AG08395 (cell line): ENCODE measurements at places on chromosomes 3 and 15.
A peak's percentile ranks its signal among the peaks of the same experiment; 100 is the strongest.

DNA sequence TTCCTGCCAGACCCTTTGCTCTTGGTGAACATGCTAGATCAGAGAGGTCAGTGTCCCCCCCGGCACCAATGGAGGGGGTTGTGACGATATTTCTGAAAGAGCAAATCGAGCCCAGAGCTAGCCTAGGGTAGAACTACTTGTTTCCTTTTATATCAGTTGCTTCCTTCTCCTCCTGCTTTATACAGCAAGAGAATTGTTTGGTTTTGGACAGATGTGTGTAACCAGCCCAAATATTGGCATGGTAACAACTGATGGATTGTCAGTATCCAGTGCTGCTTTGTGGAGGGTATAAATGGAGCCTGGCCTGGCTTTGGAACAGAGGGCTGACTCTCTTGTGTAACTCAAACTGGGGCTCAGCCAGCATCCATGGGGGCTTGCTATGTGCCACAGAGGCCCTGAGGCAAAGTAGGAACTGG is 27.2 kb downstream of the SNX1 start:
- no peak for DNase-seq

DNA sequence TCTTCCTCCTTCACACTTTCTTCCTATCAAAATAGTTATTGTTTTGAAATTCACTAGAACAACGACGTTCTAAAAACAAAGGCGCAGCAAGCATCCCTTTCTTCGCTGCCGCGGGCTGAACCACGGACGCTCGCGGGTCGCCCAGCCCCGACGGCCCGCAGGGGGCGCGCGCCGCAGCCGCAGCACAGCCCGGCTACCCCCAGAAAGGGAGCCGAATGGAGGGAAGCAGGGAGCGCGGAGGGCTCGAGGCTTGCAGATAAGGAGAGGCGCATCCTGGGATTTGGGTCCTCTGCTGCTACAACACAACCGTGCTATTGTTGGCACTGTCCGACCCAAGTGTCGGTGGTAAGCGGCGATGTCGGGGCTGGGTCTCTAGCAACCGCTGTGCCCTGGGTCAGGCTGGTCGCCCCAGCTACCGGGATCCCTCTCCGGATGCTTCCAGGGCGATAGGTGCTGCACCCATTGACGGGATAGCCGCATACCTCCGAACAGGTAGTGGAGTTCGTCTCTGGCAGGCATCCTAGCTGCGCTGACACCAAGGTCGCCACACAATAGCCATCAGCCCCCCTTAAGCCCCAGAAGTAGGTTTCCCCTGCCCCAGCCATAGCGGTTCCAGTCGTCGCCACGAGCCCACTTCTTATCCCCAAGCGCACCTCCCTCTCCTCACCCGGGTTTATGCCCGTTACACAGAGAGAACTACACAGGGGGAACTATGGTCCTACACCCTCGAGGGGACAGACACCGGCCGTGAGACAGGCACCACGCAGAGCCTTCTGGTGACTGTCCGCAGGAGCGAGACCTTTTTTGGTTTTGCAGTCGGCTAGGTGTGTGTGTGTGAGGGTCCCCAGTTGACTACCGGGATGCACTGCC is 6.0 kb downstream of the ONECUT1 start:
- no peak for DNase-seq

DNA sequence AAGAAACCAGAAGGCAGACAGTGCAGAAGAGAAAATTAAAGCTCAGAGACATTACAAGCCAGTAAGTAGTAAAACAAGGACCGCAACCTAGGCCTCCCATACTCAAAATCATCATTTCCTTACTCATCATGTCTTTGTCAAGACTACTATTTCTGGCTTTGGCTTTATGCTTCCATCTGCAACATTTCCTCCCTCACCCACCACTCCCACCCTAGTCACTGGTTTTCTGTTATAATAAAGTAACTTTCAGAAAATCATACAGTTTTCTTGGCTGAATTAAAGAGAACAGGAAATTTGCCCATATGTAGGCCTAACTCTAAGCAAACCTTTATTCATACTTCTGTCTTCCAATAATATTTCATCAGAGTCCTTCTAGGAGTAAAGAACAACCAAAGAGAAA is 247.6 kb upstream of the RORA start:
- DNase-seq: no peak

DNA sequence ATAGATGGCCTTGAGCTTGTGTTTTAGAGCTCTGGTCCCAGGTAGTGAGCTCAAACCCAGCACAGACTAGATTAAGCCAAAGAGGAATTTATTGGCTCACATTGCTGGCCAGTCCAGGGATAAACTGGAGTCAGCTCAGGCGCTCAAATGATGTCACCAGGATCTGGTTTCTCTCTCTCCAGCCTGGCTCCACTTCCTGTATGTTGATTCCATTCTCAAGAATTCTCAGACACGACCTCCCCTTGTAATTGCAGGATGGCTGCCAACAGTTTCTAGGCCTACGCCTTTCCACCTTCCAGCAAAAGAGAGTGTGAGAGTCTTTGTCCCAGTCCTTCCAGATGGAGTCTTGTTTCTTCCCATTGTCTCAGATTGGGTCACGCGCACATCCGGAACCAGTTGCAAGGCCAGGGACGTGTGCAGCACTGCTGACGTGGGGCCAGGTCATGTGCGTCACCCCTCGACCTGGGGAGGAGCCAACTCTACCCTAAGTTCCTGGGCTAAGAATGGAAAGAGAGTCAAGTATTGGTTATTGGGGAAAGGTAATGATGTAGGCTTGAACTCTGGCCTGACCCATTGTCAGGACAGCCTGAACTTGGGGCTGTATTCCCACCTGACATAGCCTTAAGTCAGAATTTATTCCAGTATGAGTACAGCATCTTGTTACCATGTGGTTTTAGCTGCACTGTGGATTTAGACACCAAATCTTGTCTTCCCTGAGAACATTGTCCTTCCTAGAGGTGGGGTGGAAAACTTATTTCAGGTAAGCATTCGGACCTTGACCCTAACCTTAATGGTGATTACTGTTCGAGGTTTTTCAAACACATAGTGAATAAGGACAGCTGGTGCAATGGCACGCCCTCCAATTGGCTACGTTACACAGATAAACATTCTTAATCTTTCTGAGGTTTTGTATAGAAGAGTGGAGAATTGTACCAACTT is 31.6 kb downstream of the CACNA1D start:
- no peak for DNase-seq

GRCh38 chr3:70137366-70137765 is 137.8 kb downstream of the SAMMSON start:
- no peak for DNase-seq

- DNase-seq: no peak
These were observed 38.2 kb downstream of the TIMP4 start for GRCh38 chr3:12120374-12121140.

- peak; percentile 36 for DNase-seq
These were observed 13.6 kb upstream of the COMMD2 start for GRCh38 chr3:149765762-149766334.
